Activated CD8-positive, alpha-beta memory T cell treated with anti-CD3 and anti-CD28 coated beads for 4 hours (primary cell): ENCODE measurements at places on chromosomes 2 and 18.

- no peak for DNase-seq
Measured at GRCh38 chr2:18611604-18612003, 22.2 kb upstream of the NT5C1B start.

GRCh38 chr2:17962876-17963275 is 84.4 kb downstream of the KCNS3 start:
- DNase-seq, result no peak

DNA sequence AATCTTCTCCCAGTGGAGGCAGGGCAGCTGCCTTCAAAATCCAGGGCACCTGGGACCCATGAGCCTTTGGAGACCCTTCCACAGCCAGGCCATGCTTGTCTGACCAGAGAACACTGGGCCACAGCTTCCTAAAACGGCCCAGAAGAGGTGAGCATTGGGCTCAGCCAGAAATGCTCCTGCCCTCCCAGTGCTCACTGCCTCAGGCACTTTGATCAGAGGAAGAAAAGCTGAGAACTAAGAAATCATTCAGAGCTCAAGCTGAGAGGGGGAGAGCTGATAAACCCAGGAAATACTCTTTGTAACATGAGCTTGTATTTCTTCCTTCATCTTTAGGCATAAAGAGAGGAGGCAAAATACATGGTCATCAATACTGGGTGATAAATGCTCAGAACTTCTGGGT is 365.5 kb upstream of the KLHL29 start:
- no peak for DNase-seq

- no peak for DNase-seq
Measured at GRCh38 chr2:121944072-121944831, 188.8 kb downstream of the TSN start.

GRCh38 chr2:23042216-23042906 is 342.6 kb upstream of the KLHL29 start:
- DNase-seq, result no peak

DNA sequence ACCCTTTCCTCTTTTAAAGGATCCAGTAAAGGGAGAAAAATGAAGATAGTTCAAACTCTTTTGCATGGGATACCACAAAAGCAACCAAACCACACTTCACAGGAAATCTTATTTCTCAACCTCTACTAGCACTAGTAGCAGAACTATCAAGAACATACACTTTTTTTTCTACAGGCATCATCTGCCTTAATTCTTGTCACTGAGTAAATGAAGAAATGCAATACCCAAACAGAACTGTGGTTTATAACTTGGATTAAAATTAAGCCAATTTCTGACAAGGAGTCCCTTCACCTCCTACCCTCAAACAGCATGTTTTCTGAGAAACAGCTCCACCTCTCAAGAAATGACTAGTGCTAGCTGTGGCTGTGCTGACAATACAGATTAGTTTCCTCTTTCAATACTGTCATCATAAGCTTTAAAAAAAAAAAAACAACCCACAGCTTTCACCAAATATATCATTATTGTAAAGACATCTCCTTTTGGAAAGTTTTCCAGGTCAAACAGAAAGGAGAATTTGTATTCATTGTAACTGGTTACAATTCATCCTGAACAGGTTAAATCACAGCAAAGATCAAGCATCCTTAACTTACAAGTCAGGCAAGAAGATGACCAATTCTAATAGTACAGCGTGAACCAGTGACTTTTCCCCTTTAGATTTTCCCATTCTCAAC is 44.4 kb downstream of the PTPN2 start:
- DNase-seq, result no peak

DNA sequence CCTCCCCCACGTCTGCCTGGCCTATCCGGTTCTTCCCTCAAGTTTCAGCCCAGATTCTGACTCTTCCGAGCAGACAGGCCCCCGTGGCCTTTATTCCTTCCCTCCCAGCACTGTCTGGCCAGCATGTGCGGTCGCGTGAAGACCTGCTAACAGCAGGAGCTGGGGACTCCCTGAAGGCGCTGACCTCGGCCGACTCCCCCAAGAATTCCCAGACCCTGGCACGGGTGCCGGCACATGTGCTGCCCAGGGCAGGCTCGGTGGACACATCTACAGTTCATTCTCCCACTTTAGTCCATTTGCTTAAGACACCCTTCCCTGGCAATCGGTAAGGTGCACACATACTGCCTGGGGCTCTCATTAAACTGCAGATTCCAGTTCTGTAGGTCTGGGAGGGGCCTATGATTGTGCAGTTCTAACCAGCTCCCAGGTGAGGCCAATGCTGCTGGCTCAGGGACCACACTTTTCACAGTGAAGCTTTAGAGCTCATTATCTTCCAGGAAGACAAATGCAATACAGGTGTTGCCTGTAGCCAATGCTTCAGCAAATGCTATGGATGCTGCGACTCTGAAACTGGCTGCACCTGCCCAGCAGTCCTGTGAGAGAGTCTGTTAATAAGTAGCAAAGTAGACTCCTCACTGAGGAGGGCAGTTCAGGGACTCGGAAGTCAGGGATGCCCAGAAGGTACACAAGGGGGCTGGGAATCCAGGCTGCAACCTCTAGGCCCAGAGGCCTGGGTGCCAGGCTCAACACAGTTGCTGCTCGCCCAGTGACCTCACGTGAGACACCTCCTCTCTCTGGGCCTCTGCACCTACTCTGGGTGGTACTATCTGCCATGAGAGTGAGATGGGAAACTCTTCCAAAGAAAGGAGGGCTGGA is 45.4 kb upstream of the TAF1B start:
- DNase-seq, result no peak

- DNase-seq, result no peak
Measured at GRCh38 chr2:156663757-156664409, 227.7 kb downstream of the GPD2 start.

GRCh38 chr2:115389024-115389423 is 946.6 kb downstream of the DPP10 start:
- no peak for DNase-seq

- DNase-seq, result no peak
Measured at GRCh38 chr2:101339266-101339880, 30.9 kb upstream of the RNF149 start.

- DNase-seq, result no peak
Measured at GRCh38 chr18:72866442-72866900, 1.3 kb downstream of the NETO1 start.

DNA sequence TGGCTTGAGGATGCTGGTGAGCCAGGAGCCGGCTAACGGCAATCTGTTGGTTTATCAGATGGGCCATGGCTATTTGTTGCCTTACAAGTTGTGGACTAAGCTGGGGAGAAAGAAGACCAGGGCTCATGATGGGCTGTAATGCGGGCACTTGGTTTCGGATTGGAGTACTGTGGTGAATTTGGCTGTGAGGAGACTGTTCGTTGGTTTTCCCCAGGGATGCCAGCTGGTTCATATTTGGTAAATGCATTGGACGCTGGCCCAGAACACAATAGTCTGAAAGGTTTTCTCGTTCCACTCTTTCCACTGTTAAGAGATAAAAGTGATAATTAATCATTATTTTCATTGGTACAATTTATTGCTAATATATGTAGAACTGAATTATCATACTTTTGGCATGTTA is 108.9 kb downstream of the SATB2 start:
- DNase-seq, result no peak

DNA sequence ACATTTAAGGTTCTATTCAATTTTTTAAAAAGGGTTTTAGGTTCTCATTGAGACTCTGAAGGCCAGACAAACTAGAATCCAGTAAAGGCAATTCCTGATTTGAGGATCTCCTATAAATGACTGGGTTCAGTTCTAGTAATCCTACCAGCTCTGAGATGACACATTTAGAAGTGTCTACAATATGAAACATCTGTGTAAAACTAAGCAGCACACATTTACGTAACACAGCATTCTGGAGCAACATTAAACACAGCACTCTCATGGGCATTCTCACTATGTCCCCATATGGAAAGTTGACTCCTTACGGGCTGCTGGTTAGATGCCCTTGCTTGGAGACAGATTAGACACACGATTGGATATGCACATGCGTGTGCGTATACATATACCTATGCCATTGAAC is 114.4 kb downstream of the ZNF385B start:
- no peak for DNase-seq

DNA sequence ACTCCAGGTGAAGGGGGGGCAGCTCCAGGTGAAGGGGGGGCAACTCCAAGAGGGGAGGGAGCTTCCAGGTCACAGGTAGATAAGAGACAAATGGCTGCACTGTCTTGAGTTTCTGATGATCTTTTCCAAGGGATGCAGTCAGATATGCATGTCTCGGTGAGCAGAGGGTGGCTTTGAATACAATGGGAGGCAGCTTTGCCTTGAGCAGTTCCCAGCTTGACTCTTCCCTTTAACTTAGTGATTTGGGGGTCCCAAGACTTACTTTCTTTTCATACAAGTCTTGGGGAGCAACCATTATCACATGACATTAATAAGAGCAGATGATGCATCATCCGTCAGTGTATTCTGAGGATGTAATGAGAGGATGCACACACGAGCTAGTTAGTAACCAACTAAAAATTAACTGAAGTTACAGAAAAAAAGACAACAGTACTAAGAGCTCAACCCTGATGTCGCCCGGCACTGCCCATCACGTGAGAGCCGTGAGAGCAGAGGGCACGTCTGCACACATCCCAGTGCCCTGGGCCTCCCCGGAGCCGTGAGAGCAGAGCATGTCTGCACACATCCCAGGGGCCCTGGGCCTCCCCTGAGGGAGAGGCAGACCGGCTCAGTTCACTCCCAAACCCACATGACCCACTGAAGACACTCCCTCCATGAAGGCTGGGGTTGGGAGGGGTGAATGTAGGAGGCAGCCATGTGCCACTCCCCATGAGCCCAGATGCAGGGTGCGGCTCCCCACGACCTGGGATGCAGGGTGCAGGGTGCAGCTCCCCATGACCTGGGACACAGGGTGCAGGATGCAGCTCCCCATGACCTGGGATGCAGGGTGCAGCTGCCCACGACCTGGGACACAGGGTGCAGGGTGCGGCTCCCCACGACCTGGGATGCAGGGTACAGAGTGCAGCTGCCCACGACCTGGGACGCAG is 39.4 kb downstream of the PXDN start:
- DNase-seq, result no peak

- DNase-seq, result no peak
Measured at GRCh38 chr2:10249798-10250197, 52.9 kb upstream of the HPCAL1 start.
